ENCODE measurements at places on chromosomes 11 and 22.

- no peak overlapping the region for H3K27ac ChIP-seq
- H3K4me1 ChIP-seq = no peaks in the 10 kb centered on the region
These were observed 201.7 kb upstream of the PDGFD start for GRCh38 chr11:104365676-104366075.

- H3K4me3 ChIP-seq = no peak overlapping the region
- no peak for DNase-seq
- H3K27ac ChIP-seq = no peak overlapping the region
- no peaks in the 10 kb centered on the region for H3K4me1 ChIP-seq
These were observed 20.5 kb downstream of the PAX6 start for GRCh38 chr11:31790649-31791048.

GRCh38 chr11:76515494-76515893 is 70.7 kb downstream of the EMSY start:
- H3K27me3 ChIP-seq = no peaks in the 10 kb centered on the region
- H3K36me3 ChIP-seq = peaks cover 5% of the 10 kb centered on the region
- H3K4me3 ChIP-seq = no peak overlapping the region
- H3K27ac ChIP-seq = no peak overlapping the region
- no peak for DNase-seq
- H3K4me1 ChIP-seq = no peaks in the 10 kb centered on the region

GRCh38 chr11:118289401-118289800 is 15.1 kb upstream of the CD3E start:
- H3K36me3 ChIP-seq = peaks cover 2% of the 10 kb centered on the region
- H3K4me3 ChIP-seq = no peak overlapping the region
- H3K27ac ChIP-seq = no peak overlapping the region
- H3K27me3 ChIP-seq = no peaks in the 10 kb centered on the region
- peaks cover 13% of the 10 kb centered on the region for H3K4me1 ChIP-seq

- peaks cover 9% of the 10 kb centered on the region for H3K36me3 ChIP-seq
- no peak overlapping the region for H3K27ac ChIP-seq
- no peaks in the 10 kb centered on the region for H3K27me3 ChIP-seq
- peaks cover 24% of the 10 kb centered on the region for H3K4me1 ChIP-seq
These were observed 43.3 kb downstream of the USP35 start for GRCh38 chr11:78231962-78232501.

DNA sequence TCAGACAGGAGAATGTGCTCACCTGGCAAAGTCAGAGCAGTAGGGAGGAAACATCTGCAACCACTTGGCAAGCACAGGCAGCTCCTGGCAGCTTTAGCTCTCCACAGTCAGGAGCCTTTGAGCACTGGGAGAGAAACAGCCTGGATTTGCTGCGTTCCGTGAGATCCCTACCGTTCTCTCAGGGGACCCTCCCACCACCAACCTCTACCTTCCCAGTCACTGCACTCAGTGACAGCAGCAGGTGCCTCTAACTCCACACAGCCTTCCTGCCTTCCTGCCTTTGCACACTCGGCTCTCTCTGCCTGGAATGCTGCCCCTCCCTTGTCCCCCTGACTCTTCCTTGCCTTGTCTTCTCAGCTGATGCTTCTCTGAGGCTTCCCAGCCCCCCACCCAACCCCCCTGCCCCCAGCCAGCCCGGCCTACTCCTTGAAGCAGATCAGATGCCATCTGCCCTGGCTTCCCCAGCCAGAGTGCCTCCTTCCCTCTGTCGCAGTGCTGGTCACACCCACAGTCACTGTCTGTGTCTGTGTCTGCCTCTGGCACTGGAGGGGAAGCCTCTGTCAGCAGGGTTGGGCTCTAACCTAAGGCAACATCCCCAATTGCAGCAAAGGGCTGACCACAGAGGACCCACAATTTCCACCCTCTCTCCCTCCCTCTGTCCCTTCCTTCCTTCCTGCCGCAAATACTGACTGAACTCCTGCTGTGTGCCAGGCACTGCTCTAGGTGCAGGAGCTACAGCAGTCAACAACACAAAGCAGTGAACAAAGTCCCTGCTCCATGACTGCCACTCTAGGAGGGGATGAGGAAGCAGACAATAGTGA is 14.9 kb upstream of the TSKU start:
- peak overlapping the region; percentile 6 for H3K4me3 ChIP-seq
- H3K27ac ChIP-seq = peak overlapping the region; percentile 71
- H3K36me3 ChIP-seq = no peaks in the 10 kb centered on the region
- peaks cover 5% of the 10 kb centered on the region for H3K27me3 ChIP-seq

DNA sequence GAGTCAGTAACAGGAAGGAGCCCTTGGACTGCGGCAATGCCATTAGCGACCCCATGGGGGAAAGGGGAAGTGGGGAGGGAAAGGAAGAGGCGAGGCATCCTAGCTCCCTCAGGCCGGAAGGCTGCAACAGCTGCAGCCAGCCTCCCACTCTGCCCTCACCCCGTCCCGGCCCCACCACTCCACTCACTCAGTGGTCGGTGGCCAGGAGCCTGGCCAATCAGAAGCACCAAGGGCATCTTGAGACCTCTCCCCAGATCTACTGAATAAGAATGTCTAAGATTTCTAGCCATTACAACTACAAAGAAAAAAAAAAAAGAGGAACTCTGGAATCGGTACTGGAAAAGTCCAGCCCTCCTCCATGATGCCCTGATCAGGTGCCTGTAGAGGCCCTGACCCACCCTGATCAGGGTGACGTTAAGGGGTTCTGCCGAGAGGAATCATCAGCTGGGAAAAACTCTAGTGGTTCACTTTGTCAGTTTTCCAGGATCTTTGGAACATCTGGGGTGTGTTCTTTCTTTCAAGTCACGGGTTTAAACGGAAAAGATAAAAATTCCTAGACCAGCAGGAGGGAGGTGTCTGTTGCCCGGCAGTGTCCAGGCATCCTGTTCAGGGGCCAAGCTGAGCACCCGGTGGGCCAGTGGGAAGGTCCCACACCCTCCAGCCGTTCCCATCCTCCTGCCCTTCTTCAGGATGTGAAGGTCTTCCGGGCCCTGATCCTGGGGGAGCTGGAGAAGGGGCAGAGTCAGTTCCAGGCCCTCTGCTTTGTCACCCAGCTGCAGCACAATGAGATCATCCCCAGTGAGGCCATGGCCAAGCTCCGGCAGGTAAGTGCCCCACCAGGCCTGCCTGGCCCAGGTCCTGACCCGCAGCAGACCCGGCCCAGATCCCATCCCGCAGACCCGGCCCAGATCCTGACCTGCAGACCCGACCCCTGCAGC is 14.4 kb downstream of the OAF start:
- peaks cover 8% of the 10 kb centered on the region for H3K27me3 ChIP-seq
- H3K4me1 ChIP-seq = peaks cover 15% of the 10 kb centered on the region
- H3K4me3 ChIP-seq = no peak overlapping the region
- no peaks in the 10 kb centered on the region for H3K36me3 ChIP-seq
- no peak for DNase-seq

DNA sequence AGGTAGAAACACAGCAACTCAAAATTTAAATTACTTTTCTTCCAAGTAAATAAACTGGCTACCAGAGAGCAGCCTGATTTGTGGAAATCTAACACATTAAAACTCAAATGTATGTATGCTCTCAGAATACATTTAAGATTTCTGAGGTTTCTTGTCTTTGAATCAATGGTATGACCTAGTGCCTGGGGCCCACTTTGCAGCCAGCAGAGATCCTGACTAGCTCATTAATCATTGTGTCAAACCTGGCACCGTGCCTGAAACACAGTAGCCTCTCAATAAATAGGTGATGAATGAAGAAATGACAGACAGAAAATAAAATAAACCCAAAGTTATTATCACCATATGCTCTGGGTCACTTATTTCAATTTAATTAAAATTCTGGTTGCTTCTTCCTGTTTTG is 176.2 kb upstream of the FAT3 start:
- H3K27me3 ChIP-seq = no peaks in the 10 kb centered on the region
- no peak overlapping the region for H3K4me3 ChIP-seq
- no peaks in the 10 kb centered on the region for H3K4me1 ChIP-seq
- DNase-seq = no peak
- H3K27ac ChIP-seq = no peak overlapping the region
- no peaks in the 10 kb centered on the region for H3K36me3 ChIP-seq
